ENCODE measurements at places on chromosomes 16 and 17.

DNA sequence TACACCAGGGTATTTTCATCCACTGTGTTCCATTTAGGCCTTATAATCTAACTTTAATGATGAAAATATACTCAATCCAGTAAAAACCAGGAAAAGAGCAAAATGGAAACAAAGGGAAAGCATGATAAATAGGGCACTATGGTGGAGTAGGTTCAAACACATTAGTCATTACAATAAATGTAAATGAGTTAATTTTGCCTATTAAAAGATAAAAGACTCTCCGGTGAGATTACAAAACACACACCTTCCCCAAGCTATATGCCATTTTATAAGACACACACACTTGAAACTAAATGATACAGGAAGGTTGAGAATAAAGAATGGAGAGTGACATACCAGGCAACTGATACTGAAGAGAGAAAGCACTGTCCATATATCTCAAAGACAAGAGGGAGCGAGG is 10.0 kb downstream of the PPL start:
- DNase-seq: no peak

- DNase-seq: no peak
Observed at GRCh38 chr17:73735245-73735644, 91.0 kb upstream of the SDK2 start.

- no peak for DNase-seq
Observed at GRCh38 chr17:44933824-44934744, 13.5 kb downstream of the KIF18B start.

DNA sequence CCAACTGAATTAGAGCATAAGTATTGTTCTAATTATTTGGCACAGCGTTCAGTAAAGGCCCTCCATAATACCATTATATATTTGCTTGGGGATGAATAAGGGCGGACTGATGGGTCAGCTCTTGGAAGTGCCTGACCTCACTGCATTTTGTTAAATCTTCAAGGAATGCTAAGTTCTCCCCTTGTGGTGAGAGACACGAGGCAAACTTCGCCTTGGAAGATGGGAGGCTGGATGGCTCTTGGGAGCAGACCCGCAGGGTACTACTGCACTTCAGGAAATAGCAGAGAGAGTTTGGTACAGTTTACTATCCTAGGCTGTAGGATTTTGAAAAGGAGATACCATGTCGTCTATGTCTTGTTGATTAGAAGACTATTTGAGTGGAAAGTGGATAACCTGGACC is 87.0 kb upstream of the RPRML start:
- DNase-seq: no peak

DNA sequence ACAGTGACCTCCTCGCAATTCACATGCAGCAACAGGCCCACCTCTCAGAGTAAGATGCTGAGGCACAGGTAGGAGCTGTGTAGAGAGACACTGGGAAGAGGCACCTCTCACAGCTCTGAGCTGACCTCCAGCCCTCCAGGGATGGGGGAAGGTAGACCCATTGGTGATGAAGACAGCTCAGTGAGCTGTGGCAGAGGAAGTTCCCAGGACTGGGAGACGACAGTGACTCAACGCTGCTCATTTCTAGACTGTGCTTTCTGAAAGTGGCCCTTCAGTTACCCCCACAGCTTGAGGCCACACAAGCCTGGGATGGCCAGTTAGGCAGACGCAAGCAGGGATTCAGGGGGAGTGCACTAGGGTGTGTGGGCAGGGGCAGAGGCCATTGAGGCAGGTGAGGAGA is 2073.2 kb downstream of the TP53TG3F start:
- DNase-seq: no peak

- no peak for DNase-seq
Observed at GRCh38 chr17:12637015-12637414, 28.7 kb upstream of the MYOCD start.

DNA sequence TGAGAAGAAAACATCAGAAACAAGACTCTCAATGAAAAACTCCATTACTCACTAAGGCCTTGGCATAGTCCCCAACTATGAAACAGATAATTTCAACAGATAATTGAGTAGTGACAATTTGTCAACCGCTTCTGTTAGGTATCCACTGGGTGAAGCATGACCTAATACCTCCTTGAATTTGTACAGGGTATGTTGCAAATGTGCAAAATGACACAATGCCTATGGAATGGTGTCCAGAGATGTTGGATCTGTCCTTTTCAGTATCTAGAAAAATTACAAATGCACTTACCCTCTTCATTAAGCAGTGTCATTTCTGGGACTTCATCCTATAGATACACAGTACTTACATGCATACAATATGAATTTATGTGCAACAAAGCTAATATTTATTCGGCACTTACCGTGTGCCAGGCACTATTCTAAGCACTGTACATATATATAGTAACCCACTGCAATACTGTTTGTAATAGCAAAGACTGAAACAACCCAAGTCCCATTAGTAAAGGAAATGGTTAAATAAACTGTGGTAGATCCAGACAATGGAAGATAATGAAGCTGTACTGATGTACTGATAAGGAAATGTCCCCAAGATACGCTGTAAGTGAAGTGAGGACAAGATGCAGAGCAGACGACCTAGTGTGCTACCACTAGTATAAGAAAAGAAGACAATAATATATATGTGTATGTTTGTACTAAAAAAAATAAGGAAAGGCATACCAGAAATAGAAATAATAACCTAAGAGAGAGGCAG is 21.4 kb upstream of the SLC6A4 start:
- DNase-seq: no peak

DNA sequence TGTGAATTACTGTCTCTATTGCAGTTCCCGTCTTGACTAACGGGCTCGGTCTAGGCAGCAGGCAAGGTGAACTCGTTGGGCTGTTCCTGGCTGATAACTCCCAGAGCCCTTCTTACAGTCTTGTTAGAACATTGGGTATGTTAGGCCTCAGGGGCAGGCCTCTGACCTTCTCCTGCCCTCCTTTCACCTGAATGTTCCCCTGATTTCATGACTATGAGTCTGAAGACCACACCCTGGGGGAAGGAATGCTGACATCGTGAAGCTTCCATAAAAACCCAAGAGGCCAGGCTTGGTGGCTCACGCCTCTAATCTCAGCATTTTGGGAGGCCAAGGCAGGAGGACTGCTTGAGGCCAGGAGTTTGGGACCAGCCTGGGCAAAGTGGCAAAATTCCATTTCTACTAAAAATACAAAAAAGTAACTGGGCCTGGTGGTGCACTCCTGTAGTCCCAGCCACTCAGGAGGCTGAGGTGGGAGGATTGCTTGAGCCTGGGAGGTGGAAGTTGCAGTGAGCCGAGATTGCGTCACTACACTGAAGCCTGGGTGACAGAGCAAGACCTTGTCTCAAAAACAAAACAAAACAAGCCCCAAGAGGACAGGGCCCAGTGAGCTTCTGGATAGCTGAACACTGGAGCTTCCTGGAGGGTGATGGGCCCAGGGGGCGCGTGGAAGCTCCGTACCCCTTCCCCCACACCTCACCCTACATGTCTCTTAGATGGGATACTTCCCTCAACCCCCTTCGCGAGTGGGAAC is 47.8 kb upstream of the FBXO47 start:
- DNase-seq: no peak

- no peak for DNase-seq
Observed at GRCh38 chr16:68731637-68732036, 5.5 kb upstream of the CDH1 start.

GRCh38 chr17:18267927-18268711 is 7.7 kb downstream of the MIEF2 start:
- DNase-seq: no peak

DNA sequence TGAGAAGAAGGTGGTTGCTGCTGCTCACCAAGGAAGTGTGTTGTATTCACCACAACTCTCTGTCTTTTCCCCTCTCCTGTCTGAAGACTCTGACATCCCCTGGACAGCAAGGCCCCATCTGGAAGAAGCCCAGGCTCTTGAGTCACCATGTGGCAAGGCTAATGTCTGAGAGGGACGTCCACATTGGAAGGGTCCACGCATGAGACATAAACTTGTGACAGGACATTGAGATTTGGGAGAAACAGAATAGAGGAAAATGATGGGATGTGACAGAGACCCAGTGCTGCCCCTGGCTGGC is 176.5 kb downstream of the IRF8 start:
- DNase-seq: no peak

- peak; percentile 77 for DNase-seq
Observed at GRCh38 chr16:19886073-19886941, 1.7 kb upstream of the GPRC5B start.

- DNase-seq: no peak
Observed at GRCh38 chr17:51189628-51190027, 23.4 kb downstream of the NME2 start.

DNA sequence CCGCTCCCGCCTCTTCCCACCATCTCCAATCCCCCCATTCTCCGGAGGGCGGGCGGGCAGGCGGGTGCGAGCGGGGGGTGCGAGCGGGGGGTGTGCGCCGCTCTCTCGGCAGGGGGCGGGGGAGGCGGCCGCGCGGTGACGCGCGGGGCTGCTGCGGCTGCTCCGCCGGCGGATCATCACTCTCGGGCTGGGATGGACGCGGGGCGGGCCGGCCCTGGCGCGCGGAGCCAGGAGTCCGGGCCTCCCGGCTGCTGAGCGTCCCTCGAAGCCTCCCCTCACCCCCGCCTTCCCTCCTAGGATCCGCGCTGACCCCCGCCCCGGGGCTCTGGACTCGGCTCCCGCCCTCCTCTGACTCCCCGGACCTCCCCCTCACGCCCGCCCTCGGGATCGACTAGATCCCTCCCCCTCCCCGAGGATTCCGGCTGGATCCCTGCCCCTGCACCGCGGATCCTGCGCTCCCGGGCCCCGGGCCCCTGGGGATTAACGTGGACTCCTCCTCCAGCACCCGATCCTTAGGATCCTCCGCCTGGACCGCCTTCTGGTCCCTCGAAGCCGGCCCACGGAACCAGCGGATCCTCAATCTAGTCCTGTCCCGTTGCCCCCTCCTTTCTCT is 946 bp upstream of the TMEM256 start:
- peak; percentile 73 for DNase-seq

DNA sequence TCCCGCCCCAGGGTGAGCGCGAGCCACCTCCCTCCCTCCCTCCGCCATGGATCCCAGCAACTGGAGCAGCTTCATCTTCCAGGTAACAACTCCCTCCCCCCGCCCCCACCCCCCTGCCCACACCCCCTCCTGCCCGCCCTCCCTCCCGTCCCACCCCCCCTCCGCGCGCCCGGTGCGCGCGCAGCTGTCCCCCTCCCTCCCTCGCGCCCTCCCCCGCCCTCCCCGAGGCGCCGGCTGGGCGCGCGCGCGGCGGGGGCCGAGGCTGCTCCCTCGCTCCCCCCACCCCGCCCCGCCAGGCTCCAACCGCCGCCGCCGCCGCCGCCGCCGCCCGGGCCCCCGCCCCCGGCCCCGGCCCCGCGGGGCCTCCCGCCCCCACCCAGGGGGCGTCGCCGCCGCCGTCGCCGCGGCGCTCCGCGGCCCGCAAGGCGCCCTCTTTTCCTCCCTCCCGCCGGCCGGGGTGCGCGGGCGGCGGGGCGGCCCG is at the start of gene MAZ:
TSS of gene MAZ (plus strand) at position 431 of the 481 bp plus-strand sequence. CDS start 173 bp downstream, outside the sequence.
- no peak for DNase-seq

- DNase-seq: no peak
Observed at GRCh38 chr17:46154151-46154816, 38.9 kb downstream of the KANSL1 start.

DNA sequence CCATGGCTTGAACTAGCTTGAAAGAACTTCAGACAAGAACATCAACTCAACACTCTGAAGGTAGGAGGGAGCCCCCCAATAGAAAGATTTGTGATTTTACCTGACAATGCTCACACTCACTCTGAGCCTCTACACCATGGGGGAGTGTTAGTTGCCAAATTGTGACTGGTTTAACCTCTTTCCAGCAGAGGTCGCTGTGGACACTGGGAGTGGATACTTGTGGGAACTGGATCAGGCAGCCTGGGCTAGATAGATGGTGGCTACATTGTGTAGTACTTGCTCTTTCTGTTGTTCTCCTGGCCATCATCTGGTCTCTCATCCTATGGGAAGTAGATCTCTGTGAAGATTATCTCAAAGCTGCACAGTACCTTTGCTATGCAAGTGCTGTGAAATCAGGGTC is 2.9 kb downstream of the SMPD3 start:
- no peak for DNase-seq

DNA sequence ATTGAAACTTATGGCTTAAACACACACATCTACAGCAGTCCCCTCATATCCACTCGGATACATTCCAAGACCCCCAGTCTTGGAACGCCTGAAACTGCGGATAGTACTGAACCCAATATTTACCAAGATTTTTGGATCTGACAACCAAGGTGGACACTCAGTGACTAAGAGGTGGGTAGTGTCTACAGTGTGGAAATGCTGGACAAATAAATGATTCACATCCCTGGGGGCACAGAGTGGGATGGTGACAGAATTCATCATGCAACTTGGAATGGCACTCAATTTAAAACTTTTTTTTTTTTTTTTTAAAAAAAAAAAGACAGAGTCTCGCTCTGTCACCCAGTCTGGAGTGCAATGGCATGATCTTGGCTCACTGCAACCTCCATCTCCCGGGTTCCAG is 54.2 kb upstream of the TRAP1 start:
- DNase-seq: no peak

DNA sequence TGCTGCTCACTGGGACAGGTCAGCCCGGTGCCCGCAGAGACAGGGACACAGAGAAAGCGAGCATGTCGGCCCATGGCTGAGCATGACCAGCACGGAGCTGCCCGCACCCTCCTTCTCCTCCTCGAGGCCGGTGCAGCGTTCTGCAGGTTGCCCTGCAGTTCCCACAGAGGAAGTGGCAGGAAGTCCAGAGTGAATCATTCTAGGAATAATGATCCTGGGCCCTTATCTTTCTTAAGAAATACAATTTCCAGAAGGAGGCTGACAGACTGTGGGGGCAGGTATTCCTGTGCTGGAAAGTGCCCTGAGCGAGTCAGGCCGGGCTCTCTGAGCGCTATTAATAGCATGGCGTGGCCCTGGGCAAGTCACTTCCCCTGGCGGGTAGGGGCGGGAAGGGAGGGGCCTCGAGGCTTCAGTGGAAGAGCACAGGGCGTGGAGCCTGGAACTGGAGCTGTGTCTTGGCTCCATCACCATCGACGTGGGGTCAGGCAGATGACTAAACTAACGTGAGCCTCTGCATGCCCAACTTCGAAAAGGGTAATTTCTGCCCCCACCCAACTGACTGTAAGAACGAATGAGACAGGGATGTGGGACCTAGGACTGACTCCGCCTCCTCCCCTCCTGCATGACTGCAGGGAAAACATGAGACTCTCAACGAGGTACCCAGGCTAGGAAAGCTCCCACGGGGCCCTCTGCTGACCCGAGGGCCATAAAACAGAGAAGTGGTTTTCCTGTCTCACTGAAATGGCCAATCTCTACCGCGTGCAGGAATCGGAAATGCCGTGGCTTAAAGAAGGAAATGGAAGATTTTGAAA is 9.8 kb downstream of the TMEM204 start:
- DNase-seq: peak; percentile 86

DNA sequence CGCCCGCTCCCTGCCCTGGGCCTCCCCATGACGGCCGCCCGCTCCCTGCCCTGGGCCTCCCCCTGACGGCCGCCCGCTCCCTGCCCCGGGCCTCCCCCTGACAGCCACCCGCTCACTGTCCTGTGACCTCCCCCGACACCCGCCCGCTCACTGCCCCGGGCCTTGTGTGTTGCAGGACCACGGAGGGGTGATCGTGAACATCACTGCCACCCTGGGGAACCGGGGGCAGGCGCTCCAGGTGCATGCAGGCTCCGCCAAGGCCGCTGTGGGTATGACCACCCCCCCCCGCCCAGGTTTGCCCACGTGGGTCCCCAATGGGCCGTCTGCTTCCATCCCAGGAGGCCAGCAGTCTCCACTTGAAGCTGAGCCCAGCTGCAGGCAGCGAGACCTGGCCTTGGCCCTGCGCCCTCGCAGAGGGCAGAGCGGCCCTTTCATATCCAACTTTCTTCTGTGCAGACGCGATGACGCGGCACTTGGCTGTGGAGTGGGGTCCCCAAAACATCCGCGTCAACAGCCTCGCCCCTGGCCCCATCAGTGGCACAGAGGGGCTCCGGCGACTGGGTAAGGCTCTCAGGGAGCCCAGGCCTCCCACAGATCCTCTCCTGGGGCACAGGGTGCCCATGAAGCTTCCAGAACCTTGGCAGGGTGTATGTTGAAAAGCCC is 9.0 kb downstream of the DECR2 start:
- no peak for DNase-seq
